ENCODE measurements at places on chromosomes 7 and 10.

- DNase-seq, result no peak
Measured at GRCh38 chr7:117424090-117424829, 3.0 kb downstream of the ASZ1 start.

- no peak for DNase-seq
Measured at GRCh38 chr10:123769647-123770046, 103.5 kb downstream of the GPR26 start.

DNA sequence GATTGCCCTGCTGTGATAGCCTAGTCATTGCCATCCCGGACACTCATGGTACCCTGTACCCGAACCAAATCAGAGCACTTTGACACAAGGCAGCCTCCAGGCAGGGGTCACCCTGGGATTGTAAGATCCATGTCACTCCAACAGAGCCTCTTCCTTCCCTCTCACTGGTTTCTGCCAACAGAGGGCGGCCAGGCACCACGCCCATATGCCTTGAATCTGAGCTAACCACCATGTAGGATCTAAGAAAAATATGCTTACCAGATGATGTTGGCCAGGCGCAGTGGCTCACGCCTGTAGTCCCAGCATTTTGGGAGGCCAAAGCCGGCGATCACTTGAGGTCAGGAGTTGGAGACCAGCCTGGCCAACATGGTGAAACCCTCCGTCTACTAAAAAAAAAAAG lies 389.2 kb upstream of the KLF6 start:
- DNase-seq, result no peak

DNA sequence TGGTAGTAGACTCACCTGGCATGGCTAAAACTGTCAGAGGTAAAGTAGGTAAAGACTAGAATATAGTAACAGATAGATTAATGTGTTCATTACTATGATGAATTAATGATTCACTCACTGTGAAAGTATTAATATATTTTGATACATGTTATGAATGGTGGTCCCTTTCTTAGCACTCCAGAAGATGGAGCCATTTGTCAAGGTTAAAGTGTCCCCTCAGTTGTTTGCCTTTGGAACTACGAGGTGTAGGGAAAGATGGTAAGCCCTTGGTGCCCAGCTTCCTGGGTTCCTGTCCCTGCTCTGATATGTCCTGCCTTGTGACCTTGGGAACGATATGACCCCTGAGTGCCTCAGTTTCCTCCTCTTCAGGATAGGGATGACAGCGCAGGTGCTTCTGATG lies 49.4 kb downstream of the HTRA1 start:
- DNase-seq, result no peak

DNA sequence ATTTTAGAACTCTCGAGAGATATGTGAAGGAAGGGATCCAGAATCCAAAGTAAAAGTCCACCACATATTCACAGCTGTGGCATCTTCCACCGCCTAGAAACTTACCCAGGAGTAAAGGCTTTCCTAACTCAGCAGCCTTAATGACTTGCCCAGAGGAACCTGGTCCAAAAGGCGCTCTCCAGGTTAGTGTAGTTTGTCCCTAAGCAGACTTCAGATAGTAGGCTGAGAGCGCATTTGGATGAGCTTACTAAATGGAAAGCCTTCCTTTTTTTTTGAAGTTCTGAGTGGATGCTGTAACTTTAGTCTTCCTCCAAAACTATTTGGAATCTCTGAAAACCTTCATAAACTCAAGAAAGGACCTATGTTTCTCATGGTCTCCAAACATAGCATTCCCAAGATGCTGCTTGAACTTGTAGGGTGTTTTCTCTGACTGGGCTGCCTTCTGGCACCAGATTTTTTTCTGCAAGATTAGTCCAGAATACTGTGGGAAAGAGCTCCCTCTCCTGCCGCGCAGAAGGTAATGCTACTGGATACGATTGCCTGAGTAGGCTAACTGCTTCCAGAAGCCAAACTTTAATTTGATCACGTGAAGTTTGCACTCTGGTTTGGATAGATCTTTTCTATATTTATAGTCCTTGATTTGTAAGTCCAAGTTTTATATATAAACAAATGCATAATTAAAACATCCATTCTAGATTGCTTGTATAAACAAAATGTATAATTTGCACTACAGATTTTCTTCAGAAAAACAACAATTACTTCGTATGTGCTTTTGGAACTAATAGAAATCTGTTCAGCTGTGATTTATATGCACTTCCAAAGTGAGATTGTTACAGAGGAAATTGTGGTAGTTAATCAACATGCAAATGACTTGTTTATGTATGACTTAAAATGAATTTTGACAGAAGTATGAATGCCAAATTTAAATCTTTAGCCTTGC lies 19.6 kb upstream of the GPR37 start:
- DNase-seq, result no peak

- DNase-seq, result no peak
Measured at GRCh38 chr10:113533801-113534200, 19.1 kb upstream of the HABP2 start.

DNA sequence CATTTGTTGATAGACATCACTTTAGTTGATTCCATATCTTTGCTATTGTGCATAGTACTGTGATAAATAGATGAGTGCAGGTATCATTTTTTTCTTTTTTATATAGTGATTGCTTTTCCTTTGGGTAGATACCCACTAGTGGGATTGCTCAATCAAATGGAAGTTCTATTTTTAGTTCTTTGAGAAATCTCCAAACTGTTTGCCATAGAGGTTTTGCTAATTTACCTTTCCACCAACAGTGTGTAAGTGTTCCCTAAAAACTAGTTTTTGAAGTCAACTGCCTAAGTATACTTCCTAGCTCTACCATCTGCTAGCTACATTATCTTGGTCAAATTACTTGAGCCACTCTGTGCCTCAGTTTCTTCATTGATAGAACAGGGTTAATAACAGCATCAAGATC lies 31.5 kb upstream of the RSBN1L start:
- DNase-seq, result no peak

DNA sequence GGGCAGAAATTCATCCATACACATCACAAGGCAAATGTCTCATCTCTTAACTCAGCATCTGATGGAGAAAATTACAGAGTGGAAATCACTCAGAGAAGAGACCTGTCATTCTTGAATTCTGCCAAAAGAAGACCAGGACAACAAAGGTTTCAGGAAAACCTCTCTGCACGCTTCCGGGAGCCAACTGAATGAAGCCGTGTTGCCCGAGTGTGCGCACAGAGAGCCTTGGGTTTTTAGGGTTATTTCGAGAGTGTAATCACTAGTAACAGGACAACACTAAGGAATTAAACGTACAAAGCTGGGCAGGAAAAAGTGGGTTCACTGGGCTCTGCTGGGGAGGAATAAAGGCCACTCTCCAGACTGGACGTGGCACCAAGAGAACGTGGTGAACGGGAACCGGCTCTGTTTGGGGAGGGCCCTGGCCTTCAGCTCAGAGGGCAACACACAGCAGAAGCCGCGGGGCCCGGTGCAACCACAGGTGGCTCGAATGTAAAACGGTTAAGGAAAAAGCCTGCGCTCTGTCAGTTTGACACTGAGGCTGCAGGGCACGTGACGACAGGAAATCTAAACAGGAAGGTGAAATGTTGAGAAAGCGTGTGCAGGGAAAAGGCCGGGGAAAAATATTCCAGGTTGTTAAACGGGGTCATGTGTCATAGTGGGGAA lies 331.5 kb downstream of the DNAJB6 start:
- no peak for DNase-seq

- DNase-seq, result no peak
Measured at GRCh38 chr7:66800591-66800990, 60.1 kb downstream of the RABGEF1 start.

- DNase-seq, result no peak
Measured at GRCh38 chr7:88224601-88225275, 4.9 kb upstream of the SRI start.

- no peak for DNase-seq
Measured at GRCh38 chr7:37666026-37666799, 17.4 kb upstream of the GPR141 start.

DNA sequence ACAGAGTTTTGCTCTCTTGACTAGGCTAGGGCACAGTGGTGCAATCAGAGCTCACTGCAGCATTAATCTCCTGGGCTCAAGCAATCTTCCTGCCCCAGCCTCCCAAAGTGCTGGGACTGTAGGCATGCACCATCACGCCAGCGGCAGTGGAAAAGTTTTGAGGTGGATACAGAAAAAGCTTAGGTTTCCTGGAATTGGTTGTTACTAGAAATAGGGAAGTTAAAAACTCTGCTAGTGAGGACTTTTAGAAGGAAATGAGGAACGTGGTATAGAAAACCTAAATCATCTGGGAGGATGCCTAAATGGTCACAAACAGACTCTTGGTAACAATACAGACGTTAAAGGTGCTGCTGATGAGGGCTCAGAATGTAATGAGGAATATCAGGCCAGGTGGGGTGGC lies 10.9 kb upstream of the SNX8 start:
- DNase-seq, result no peak

DNA sequence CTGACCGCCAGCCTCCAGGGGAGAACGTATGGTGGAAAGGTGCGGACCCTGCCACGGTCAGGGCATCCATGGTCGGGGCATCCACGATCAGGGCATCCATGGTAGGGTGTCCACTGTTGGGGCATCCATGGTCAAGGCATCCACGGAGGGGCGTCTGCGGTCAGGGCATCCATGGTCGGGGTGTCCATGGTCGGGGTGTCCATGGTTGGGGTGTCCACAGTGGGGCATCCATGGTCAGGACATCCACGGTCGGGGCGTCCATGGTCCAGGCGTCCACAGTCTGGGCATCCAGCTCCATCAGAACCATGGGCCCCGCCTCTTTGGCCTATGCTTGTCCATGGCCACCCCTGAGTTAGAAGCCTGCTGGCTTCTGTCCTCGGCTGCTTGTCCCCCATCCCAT lies 148.1 kb downstream of the ADARB2 start:
- no peak for DNase-seq

DNA sequence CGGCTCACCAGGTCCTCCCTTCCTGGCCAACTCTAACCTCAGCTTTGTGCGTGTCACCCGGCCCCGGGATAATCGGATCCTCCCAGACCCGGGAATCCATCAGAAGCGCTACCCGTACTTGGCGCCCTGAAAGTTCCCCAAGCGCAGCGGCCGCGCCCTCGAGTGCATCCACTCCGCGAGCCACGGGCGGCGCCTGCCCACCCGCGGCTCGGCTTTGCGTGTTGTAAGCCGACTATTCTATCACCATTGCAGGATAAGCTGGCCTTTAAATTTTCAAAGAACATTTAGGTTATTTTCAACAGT lies 35.7 kb upstream of the EBLN1 start:
- no peak for DNase-seq

GRCh38 chr7:41030673-41031072 lies 672.2 kb downstream of the INHBA start:
- no peak for DNase-seq

DNA sequence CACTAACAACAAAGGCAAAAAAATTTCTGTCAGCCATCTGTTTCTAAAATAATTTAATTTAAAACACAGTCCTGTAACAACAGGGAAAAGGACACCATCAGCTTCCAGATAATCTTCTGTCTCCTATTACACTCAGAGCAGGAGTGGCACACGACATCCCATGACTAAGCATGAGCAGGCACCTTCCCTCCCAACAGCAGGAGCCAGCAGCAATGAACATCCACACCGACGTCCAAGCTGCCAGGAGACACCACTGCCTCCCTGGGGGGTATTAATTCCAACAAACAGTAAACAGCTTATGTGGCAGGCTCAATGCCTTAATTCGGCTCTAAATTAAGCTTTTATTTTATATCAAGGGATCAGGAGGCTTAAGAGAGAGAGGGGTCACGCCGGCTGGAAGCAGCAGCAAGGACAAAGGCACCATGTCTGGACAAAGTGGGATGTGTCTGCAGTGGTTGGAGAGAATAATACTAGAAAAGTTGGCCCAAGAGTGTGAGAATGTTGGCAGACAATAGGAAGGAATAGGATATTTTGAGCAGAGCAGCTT lies 45.7 kb downstream of the KIAA1549 start:
- DNase-seq, result peak; percentile 85

- DNase-seq, result no peak
Measured at GRCh38 chr7:110568932-110569331, 522.0 kb upstream of the LRRN3 start.

DNA sequence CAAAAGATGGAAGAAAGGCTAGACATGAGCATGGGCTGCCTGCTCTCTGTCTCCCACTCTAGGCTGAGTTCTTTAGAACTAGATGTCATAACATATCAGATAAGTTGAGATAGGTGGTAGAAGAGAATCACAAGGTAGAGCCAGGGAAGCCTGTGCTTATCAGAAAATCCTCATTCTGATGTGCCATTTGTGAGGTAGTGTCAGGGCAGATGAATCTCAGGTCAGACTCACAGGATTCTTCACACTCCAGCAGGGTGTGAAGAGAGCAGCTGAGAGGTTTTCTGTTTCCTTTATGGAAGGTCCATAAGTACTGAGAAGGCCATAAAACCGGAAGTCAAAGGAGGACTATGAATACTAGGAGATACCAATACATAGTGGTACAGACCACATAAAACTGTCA lies 132.9 kb downstream of the RNLS start:
- no peak for DNase-seq

DNA sequence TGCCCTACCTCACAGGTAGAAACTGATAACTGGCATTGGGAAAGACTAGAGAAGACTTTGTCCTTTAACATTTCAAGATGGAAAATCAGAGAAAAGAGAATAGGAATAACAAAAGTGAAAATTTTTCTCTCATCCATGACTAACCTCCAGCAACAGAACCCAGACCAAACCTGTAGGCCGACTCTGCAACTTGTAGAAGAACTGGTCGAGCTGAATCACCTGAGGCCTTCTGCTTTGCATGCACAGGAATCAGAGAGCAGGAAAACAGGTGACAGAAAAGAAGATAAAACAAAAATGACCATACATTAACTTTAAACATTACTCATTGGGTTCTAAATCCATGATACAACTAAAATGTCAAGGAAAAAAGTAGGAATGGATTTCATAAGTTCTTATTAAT lies 137.1 kb downstream of the SLC25A13 start:
- DNase-seq, result no peak

- DNase-seq, result no peak
Measured at GRCh38 chr10:18418541-18419215, 232.7 kb downstream of the NSUN6 start.

Data from SJSA1 (cell line).